Hematopoietic multipotent progenitor cell treated with erythropoietin and hydrocortisone succinate and interleukin-3 and kit ligand, for 4 days (in vitro differentiated cells): ENCODE measurements at places on chromosomes 7 and 10.
A peak's percentile ranks its signal among the peaks of the same experiment; 100 is the strongest.

DNA sequence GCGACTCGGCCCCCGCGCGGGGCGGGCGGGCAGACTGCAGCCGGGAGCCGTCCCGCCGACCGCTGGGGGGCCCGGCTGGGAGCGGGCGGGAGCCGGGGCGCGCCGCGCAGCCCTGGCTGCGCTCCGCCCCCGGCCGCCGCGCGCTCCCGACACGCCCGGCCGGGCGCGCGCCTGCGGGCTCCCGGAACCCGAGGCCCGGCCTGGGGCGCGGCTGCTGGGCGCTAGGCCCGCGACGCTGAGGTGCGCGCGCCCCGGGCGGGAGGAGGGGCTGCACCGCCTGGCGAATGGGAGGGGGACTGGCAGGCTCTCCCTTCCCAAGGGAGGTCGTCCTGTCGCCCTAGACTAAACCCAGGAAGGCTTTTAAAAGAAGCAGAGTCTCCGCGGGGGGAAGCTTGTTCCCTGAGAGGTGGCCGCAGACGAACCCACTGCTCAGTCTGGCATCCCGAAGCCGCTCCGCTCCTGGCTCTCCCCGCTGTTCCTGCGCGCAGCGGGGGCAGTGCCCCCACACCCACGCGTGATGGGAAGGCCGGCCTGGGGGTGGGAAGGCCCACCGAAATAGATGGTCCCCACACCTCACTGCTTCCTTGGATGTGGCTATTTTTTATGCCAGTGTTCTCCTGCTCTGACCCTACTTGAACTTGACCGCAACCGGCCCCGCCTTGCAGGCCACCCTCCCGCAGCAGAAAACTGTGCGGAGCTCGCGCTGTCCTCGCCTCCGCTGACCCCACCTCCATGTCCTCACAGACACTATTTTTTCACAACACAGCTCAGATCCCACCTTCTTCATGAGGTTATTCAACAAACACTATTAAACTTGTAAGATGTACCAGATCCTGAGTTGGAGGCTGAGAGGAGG, at the start of gene VOPP1:
VOPP1 (minus strand) TSS at position 125 of the 856 bp plus-strand sequence. CDS start 178 bp downstream, outside the sequence.
- DNase-seq = peak; percentile 86

- no peak for DNase-seq
Observed at GRCh38 chr7:138549082-138549481, 89.0 kb downstream of the TRIM24 start.

- DNase-seq = no peak
Observed at GRCh38 chr10:99341248-99341647, 12.1 kb downstream of the CNNM1 start.

- no peak for DNase-seq
Observed at GRCh38 chr10:28367413-28367812, 64.5 kb upstream of the MPP7 start.

GRCh38 chr7:131498237-131498885, 58.1 kb downstream of the PODXL start:
- DNase-seq = no peak

DNA sequence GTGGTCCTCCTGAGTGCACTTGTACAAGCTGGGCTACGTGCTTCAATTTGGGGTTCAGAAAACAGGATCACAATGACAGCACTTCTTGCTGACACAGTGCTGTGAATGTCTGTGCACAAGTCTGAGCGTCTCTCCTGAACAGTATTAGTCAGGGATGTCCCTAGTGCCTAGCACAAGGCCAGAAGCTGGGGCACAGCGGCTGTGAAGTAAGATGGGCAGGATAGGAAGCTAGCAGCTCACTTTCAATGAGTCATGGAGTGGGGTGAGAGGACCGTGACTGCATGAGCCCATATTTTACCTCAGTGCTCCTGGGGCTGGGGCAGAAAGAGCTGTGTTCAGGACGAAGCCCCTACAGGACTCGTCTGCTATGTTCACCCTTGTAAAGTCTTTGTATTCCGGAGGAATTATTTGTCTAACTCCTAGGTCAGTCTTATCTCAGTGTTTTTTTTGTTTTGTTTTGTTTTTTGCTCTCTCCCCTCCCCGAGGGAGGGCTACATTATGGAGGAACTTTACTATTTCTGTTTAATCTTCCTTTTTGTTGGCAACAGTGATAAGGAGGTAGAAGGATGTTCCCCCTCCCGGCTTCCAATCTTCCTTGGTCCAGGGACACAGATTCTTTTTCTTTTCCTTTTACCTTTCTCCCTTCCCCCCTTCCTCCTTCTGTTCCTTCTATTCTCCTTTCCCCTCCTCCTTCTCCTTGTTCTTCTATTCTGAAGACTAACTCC, 2.8 kb upstream of the LRMDA start:
- peak; percentile 39 for DNase-seq

DNA sequence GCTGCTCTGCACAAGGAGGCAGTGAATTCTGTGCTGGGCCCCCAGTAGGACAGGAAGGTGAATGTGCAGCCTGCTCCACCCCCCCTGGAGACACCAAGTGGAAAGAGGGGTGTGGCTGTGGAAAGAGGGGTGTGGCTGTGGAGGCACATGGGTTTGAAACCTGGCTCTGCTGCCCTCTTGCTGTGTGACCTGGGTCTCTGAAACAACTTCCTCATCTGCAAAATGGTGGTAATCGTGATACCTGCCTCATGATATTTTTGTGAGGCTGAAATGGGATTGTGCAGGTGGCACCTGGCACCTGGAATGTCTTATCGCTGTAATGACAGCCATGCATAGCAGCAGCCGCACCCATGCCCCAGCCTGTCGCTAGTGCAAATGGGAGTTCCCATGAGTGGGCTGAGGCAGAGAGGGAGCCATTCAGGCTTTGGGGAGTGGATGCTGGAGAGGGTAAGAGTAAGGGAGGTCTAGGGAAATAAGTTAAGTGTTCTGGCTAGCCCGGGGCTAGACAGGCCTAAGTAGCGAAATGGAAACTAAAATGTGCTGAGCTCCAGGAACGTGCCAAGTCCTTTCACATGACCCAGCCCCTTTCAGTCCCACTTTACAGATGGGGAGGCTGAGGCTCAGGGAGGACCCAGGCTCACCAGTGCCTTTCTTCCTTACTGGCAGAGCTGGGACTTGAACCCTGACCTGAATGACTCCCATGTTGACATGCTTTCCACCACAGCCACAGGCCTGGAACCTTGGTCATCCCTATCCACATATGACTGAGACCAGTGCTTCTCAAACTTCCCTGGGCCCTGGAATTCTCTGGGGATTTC, 35.0 kb downstream of the C10orf105 start:
- peak; percentile 65 for DNase-seq

- no peak for DNase-seq
Observed at GRCh38 chr10:131982796-131983195, 1.1 kb upstream of the BNIP3 start.

GRCh38 chr10:17134737-17135260, 5.2 kb upstream of the CUBN start:
- DNase-seq = no peak

DNA sequence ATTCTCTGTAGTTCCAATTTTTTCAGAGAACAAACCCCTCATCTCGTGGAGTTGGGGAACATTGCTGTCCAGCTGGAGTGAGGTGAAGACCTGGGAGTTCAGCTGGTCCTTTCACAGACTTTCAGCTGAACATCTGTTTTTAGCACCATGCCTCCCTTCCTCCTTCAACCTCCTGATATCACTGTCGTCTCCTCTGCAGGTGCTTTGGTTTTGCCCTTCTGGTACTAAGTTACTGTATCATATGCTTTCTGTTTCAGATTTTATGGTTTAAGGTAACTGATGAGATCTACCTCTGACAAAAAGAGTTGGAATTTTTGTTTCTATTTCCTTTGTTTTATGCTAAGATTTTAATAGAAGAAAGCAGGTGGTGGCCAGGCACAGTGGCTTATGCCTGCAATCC, 102.9 kb downstream of the ZNF438 start:
- DNase-seq = no peak

- DNase-seq = peak; percentile 67
Observed at GRCh38 chr10:60434418-60435046, 44.9 kb upstream of the ANK3 start.
